D721Med (cell line): ENCODE measurements at places on chromosomes 16 and 17.

- DNase-seq: no peak
These were observed 36.8 kb downstream of the MSI2 start for GRCh38 chr17:57293077-57293476.

GRCh38 chr17:81192386-81193050, 26.5 kb upstream of the AATK start:
- DNase-seq: no peak

DNA sequence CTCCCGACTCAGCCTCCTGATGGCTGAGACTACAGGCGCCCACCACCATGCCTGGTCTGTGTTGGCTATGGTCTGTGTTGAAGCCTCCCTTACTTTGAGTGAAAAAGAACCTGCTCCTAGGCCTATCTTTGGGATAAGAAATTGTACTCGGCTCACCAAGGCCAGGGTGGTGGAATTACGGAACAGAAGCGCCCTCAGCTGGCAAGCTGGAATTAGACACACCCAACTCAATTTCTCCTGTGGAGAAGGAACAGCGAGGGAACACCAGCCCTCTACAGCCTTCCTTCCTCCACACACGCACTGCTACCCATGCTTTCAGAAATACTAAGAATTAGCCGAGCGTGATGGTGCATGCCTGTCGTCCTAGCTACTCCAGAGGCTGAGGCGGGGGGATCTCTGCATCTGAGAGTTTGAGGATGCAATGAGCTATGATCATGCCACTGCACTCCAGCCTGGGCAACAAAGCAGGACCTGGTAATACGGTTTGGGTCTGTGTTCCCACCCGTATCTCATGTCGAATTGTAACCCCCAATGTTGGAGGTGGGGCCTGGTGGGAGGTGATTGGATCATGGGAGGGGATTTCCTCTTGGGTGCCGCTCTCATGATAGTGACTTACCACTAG, 40.1 kb upstream of the RBBP6 start:
- peak; percentile 84 for DNase-seq

GRCh38 chr16:78524066-78524595, 424.7 kb downstream of the WWOX start:
- DNase-seq: no peak

- DNase-seq: no peak
These were observed 555 bp downstream of the HDAC5 start for GRCh38 chr17:44122816-44123355.

DNA sequence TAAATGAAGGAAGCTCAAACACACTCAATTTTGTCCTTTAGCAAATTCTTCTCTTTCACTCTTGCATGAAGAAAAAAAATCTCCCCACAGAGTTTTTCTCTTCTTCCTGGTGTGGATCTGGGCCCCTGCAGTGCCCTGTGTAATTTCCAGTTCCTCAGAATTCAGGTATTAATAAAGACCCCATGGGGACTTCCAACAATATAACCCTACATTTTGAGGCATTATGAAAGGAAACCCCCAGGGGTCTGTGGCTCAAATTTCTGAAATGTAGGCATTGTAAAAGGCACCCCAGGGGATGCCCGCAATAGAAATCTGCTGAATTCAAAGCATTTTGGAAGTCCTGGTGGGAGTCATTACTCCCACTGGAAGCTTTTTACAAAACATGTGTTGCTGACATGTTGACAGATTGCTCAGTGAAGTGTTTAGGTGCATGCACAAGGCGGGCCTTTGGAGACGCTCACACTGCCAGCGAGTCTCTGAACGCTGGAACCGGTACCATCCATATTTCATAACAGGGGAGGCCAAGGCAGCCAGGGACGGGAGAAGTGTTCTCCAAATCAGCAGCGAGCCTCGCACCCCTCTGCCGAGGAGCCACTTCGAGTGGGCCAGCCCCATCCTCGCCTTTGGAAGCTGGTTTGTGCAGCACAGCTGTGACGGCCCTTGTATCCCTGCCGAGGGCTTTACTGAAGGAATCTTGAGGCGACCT, 154.0 kb downstream of the ZNF423 start:
- no peak for DNase-seq

GRCh38 chr17:73430848-73431247, 119.0 kb upstream of the CDC42EP4 start:
- DNase-seq: no peak

DNA sequence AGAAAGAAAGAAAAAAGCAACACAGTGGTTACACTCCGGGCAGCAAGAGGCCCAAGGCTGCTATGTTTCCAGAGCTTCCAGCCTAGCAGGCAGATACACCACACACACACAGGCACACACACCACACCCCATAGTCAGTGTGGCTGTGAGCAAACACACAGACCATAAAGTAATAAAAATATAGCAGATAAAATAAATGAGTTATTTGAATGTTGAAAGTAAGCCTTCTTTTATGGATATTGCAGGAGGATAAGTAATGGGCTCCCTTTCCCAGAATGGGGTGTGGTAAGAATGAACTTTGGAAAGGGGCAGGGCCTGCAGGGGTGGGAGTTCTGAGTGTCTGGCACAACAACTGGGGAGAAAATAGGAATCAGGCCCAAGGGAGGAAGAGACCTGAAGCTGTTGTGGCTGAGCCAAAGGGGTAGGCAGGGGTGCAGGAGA, 4.8 kb upstream of the CDK5RAP3 start:
- no peak for DNase-seq
